ENCODE measurements at places on chromosomes 1 and 21.

DNA sequence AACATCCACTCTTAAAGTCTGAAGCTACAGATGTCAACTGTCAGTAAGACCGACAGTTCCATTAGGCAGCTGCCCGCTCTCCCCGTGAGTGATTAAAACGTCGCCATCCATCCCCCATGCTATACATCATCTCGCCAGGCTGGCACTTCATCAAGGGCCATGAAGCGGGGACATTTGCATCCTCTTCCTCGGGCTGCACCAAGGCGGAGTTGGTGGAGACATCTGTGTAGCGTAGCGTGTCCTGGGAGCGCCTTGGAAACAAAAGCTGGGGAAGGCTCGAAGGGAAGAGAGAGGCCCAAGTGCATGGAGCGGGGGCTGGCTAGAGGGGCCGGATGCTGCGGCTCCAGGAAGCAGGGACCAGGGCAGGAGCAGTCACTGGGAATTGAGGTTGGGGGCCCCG, 250.1 kb downstream of the KAZN start:
- DNase-seq = no peak

- DNase-seq = no peak
Observed at GRCh38 chr1:103949779-103950178, 200.1 kb downstream of the AMY1C start.

- no peak for DNase-seq
Observed at GRCh38 chr1:19762175-19762779, 37.4 kb downstream of the TMCO4 start.

DNA sequence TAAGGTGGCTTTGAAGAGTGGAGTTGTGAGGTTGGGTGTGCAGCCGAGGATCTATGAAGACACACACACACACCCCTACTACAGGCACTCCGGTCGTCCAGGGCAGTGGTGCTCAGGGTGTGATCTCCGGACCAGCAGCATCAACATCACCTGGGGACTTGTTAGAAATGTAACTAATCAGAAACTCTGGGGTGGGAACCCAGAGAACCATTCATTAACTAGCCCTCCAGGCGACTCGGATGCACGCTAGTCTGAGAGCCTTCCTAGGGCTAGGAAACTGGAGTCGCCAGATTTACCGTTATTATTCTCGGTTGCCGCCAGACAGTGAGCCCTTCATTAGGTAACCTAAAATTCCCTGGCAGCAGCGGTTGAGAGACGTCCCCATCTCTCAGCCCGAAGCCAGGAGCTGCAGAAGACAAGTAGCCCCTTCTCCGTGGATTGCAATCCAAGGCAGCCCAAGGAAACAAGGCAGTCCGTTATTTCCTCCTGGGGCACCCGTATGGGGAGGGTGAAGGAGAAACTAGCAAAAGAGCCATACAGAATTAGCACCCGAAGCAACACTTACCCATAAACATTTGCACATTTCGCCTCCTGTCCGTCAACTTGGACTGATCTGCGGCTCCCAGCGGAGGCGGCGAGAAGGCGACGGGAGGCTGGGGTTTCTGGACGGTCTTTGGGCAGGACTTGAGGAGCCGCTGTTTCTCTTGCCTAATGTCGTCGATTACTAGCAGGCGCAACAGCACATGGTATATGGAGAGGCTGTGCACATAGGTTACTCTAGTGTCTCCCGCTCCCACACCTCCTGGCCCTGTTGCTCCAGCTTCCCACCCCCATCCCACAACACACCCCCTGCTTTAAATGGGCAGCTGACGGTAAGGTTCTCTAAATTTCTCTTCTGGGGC, 2.9 kb upstream of the CCN1 start:
- DNase-seq = no peak

DNA sequence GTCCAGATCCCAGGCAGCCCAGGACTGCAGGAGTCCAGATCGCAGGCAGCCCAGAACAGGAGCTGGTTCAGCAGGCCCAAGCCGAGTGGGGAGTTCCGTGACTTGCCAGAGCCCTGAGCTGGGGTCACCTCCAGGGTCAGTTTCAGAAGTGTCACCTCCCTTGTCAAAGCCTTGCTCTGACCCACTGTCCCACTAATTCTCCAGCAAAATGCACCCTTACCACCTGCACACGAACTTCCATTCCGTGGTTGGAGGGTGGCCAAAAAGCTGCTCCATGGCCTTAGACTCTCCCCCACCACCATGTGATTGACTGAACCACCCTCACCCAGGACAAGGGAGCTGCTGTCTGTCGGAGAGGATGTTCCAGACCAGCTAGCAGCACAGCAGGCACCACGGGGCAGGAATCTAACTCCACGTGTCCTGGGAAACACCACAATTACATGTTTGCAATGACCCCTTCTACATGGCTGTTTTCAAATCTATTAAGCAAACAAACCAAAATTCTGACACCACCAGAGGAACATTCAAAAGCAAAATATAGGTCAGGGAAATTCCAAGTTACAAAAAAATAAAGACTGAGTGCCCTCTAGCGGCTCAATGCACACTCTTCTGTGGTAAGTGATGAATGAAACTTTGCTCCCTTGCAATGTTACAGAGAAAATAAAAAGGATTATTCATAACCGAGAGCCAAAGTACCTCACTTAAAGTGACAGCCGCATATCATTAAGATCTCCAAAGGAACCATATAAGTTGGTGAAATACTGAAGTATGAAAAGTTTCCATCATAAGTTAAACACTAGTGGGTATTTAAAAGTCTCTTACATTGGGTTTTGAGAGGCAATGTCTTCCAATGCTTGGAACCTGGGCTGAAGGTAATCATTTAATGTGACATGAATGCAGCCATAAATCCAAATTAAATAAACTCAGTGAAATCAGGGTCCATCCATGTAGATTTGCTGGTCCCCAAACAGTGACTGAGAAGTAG, 76.3 kb downstream of the NPHP4 start:
- DNase-seq = peak; percentile 6
